Glutamatergic neuron (in vitro differentiated cells): ENCODE measurements at places on chromosomes 12 and 14.

DNA sequence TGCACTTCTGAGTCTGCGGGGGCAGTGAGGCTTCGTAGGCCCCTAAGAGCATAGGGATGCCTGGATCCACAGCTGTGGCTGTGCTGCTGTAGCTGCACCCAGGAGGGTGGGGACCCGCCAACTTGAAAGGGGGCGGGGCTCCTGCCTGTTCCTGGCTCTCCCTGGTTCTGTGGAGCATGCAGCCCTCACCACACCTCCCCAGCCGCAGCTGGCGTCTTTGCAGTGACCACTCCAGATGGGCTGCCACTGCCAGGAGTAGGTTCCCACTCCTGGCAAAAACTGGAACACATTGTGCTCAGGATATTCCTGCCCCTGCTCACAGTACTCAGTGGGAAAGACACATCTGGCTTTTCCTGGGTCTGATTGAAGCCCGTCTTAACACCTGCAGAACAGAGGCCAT is 35.8 kb downstream of the TIMELESS start:
- peak; percentile 30 for DNase-seq

DNA sequence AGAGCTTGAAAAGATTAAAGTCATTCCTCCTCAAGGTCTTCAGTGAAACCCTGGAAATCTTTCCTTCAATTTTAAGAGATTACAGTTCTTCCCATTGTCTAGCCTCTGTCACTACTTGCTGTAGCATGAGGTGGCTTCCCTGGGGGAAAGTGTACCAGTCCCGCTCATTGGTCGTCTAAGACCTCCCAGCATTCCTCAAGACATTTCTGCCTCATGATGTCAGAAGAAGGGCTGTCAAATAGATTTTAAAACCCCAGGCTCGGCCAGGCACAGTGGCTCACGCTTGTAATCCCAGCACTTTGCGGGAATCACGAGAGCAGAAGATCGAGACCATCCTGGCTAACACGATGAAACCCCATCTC is 46.7 kb downstream of the SMUG1 start:
- DNase-seq = no peak

DNA sequence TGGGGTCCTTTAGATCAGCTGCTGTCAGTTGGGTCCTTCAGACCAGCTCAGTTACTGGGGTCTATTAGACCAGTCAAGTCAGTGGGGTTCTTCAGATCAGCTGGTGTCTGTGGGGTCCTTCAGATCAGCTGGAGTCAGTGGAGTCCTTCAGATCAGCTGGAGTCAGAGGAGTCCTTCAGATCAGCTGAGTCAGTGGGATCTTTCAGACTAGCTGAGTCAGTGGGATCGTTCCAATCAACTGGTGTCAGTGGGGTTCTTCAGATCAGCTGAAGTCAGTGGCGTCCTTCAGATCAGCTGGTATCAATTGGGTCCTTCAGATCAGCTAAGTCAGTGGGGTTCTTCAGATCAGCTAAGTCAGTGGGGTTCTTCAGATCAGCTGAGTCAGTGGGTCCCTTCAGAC is 14.7 kb upstream of the LPCAT3 start:
- no peak for DNase-seq

GRCh38 chr14:71856199-71856919 is 75.9 kb upstream of the RGS6 start:
- peak; percentile 27 for DNase-seq

DNA sequence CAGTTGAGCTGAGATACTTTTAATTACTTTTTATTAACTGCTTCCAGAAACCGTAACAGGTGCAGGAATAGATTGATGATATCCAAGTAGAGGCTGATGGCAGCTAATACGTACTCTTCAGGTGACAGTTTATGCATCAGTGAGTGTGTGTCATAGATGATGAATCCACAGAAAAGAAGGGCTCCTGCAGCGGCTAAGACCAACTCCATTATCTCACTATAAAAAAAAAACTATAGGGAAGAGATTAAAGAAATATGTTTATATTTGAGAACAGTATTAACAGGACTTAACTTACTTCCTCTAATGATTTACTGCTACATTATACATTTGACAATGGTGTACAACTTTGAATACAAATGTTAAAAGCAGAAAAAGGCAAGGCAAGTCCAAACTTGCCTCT is 7.4 kb upstream of the LLPH start:
- DNase-seq = no peak

DNA sequence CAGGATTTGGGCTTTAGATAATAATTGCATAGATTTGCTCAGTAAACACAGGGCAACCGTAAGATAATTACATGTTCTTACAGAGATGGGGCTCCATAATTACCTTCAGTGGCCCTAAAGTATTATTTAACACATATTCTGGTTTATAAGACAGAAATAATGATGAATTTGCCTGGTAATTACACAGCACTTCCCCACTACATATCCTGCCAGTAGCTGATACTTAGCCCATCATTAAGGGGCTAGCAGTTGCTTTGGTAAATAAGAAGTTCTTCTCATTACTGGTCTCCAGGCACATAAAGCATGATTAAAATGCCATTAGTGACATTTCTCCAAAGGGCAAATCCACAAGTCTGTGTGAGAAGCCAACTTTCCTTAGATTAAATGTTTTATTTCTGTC is 158.7 kb downstream of the NUAK1 start:
- no peak for DNase-seq

DNA sequence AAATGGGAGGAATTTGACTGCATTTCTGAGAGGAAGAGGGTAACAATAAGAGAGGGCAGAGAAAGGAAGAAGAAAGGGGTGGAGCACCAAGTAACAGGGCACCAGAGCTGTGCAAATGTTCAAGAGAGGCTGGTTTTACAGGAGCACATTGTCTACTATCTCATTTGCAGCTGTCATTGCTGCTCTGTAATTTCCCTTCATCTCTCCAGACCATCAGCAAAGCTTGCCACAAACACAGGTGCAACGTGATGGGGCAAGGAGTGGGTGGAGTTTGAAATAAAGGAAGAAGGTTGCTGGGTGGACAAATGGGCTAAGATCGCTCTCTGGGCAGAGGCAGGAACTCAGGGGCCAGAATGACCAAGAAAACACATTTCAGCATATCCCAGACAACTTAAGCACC is 47.9 kb upstream of the PLEKHG6 start:
- no peak for DNase-seq

GRCh38 chr12:22530-23201 is 43.9 kb upstream of the IQSEC3 start:
- DNase-seq = no peak

- no peak for DNase-seq
These were observed 27.0 kb downstream of the RIN3 start for GRCh38 chr14:92540472-92541048.

- DNase-seq = no peak
These were observed 31.9 kb downstream of the SEC23A start for GRCh38 chr14:39071096-39071495.

- DNase-seq = no peak
These were observed 90.9 kb upstream of the CPM start for GRCh38 chr12:69023840-69024239.

- DNase-seq = no peak
These were observed 43.9 kb upstream of the CHPT1 start for GRCh38 chr12:101653503-101653902.

DNA sequence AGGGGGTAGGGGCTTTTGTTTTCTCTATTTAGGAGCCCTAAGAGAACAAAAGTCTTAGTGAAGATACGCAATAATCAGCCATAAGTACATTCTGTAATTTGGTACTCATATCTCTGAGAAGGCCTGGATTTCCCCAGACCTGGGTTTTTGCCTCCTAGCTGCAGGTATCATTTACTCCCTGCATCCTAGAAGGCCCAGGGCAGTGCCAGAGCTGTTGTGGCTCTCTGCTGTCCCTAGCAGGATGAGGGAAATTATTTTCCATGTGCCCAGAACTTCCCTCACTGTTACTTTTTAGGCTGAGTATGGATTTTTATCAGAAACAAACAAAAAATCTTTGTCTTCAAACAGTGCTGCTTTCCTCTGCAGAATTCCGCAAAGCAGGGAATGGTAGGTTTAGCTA is 192.5 kb upstream of the SYT1 start:
- DNase-seq = no peak

GRCh38 chr14:68851078-68851477 is 58.2 kb upstream of the ZFP36L1 start:
- DNase-seq = no peak

GRCh38 chr12:10140001-10140400 is 10.0 kb upstream of the CLEC7A start:
- peak; percentile 25 for DNase-seq

DNA sequence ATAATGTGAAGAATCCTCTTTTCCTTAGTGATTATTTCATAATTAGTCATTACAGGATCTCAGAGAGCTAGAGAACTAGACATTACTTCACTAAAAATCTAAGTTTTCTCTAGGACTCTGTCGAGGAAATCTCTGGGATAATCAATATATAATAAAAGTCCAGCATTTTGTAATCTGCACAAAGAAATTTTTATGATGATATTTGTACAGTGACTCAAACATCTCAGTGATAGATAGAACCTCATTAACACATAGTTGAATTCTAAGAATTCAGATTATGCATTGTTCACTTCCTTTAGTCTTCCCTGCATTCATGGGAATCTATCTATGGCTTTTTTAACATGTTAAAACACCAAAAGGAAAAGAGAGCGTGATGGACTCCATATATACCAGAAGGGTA is 11.0 kb downstream of the ITPR2 start:
- DNase-seq = no peak

GRCh38 chr14:65057695-65058094 is 44.6 kb downstream of the MAX start:
- DNase-seq = no peak

- DNase-seq = no peak
These were observed 53.6 kb downstream of the ARF6 start for GRCh38 chr14:49946320-49947141.

DNA sequence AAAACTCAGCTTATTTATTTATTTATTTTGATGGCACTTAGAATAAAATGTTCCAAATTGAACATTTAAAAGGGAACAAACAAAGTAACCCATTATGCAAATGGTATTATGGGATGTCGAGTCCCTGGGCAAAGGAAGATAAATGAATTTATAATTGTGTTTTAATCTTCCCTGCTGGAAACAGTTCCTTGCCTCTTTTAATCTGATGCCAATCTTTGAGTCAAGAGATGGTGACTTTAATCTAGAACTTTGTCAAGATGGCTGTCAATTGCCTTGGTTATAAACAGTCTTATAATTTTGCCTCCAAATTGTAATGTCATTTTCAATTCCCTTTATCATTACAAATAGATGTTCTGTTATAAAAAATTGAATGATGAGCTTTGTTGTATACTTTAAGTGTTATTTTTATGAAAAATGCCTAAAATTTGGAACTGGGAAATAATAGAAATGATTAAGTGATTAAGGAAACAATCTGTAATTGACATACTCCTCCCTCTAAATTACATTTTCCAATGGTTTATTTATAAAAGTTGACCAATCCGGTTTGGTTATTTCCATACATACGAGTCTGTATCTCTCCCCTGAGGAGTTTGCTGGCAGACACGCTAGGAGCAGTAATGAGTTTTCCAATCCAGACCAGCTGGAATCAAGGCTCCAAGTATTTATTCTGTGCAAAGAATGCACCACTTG is 134.9 kb upstream of the FRMD6 start:
- DNase-seq = no peak

DNA sequence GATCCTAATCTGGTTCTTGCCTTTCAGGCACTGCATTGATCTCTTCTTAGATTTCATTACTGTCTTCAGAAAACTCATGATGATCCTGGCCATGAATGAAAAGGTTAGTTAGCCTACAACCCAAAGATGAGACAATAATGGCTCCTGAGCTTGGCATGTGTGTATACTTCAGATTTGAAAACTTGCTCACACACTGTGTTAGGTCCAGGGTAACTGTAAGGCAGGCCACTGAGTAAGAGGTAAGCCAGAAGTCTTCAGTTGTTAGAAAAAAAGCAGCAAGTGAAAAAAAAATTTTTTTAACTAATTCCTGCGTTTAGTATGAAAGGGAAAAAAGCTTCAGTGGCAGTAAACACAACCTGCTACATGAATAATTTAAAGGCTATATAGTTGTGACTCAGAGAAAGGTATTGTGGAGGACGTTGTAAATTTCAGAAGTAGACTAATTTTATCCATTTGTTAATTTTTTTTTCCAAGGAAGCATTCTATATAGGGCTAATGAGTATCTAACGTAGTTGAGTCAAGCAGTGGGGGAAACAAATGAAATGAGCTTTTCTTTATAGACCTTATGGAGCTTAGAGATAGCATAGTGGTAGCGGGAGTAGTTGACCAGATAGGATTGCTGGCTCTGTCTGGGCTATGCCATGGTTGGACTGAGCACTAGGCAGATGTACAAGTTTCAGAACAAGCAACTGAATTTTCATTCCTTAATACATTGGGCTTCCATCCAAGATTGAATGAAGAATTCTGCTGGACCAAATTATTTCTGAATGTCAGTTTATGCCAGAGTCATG is 20.5 kb downstream of the TMBIM6 start:
- no peak for DNase-seq

- no peak for DNase-seq
These were observed 78.0 kb upstream of the DICER1 start for GRCh38 chr14:95235351-95235750.

DNA sequence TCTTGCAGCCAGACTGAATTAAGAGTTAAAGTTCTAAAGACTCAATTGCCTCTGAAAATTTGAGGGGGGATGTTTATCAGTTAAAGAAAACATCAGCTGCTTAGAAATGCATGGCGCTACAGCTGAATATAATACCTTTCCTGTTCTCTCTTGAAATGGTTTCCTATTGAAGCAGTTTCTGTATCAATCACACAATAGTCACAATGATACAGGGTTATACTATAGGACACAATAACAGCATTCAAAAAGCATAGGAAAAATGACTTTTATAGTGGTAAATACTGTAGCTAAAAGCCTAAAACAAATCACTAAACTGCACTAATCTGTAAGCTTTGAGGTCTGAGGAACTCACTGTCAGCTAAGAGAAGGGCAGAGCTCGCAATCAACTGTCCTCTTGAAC is 15.2 kb downstream of the MDGA2 start:
- no peak for DNase-seq

GRCh38 chr14:99539491-99539890 is 58.3 kb downstream of the CCNK start:
- DNase-seq = no peak

GRCh38 chr14:21017528-21018245 is 7.2 kb downstream of the NDRG2 start:
- no peak for DNase-seq

DNA sequence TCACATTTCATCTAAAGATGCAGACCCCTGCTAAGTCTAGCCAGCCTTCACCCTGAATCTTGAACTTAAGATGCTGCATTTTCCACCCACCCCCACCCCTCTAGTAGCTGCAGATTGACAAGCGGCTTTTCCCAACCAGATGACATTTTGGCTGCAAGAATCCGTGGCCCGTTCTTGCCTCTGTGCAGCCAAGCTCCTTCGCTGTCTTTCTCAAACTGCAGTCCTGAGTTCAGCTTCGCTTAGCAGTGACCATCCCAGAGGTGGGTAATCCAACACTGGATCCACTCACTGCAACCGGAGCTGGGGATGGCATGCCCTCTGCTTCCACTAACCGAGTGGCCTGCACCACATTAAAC is 765 bp upstream of the NFYB start:
- DNase-seq = peak; percentile 20

GRCh38 chr12:73362666-73363065 is 1090.5 kb downstream of the TRHDE start:
- no peak for DNase-seq

- no peak for DNase-seq
These were observed 1.5 kb upstream of the KRT5 start for GRCh38 chr12:52521568-52522266.

GRCh38 chr12:57066245-57066644 is 12.3 kb downstream of the NEMP1 start:
- DNase-seq = no peak
